ENCODE measurements at places on chromosomes 13 and 19.

DNA sequence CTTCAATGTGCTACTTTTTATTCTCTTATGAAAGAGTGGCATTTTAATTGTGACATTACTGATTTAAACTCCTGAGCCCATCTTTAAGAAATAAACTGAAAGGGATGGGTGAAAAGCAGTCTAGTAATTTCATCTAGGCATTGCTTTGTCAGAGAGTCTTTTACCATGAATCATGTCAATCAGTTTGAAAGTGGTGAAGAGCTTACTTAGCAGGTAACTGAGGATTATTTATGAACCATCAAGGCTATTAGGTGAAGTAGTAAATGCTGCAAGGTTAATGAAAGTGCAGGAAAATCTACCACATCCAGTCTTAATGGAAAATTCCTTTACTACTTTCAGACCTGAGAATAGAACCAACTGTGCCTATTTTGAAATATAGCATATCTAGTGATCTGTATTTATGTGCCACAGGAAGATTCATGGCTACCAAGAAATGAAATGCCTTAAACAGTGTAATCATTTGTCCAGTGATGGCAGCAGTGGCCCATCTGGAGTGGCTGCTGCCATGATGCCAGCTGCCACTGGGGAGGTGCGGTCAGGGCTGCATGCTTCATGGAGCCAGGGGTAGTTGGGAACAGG, 368.9 kb downstream of the SLITRK6 start:
- no peak for DNase-seq

GRCh38 chr13:27534108-27534980, 84.0 kb upstream of the MTIF3 start:
- DNase-seq = no peak

- no peak for DNase-seq
Observed at GRCh38 chr19:46714444-46715106, 2.3 kb downstream of the PRKD2 start.

- DNase-seq = no peak
Observed at GRCh38 chr13:24741016-24741662, 22.8 kb upstream of the RNF17 start.

DNA sequence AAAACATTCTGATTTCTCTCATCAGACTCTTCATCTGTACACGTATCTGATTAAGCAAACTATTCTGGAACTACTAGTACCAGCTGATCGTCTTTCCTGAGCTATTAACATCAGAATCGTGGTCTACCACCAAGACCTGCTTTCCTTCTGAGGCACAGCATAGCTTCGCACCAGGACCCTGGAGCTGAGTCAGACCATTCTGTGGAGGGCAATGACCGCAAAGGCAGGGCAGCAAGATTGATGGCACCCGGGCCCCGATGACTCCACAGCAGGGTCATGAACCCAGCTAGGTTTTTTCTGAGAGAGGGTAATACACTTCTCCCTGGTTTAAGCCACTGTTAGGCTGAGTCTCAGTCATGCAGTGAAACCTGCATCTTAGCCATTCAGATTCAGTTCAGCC, 158.7 kb upstream of the GPR12 start:
- no peak for DNase-seq

- no peak for DNase-seq
Observed at GRCh38 chr13:55361141-55361540, 1779.6 kb upstream of the PRR20A start.

DNA sequence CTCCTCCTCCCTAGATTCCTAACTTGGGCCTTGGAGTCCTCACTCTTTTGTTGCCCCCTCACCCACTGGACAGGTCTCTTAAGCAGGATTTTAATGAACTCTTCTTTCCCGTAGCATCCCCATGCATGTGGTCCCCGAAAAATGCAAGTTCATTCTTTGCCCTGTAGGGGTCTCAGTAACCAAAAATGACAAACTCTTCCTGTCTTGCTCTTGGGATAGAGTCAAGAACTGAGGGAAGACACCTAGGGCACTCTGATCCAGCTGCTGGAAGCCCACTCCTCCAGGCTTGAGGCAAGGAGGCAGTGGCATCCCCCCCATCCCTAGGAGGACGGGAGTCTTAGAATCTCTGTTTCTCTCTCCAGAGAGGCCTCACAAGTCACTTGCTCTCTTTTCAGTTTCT, 987.0 kb downstream of the DIAPH3 start:
- no peak for DNase-seq

DNA sequence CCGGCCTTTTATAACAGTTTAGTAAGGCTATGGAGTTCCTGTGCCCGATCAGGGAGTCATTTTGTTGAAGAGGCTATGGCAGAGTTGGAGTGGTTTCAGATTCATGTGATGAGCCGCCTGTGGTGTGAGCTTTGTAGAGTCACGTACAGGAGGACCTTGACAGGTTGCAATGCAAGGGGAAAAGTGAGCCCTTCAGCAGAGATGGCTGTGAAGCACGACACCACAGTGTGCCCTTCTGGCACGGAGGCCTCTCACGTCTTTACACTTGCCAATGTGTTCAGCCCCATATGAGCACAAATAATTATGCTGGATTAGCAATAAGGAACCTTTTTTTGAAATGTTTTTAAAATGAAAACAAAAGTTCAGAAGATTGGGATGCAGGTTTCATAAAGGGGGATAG, 499.8 kb downstream of the LIG4 start:
- DNase-seq = no peak

DNA sequence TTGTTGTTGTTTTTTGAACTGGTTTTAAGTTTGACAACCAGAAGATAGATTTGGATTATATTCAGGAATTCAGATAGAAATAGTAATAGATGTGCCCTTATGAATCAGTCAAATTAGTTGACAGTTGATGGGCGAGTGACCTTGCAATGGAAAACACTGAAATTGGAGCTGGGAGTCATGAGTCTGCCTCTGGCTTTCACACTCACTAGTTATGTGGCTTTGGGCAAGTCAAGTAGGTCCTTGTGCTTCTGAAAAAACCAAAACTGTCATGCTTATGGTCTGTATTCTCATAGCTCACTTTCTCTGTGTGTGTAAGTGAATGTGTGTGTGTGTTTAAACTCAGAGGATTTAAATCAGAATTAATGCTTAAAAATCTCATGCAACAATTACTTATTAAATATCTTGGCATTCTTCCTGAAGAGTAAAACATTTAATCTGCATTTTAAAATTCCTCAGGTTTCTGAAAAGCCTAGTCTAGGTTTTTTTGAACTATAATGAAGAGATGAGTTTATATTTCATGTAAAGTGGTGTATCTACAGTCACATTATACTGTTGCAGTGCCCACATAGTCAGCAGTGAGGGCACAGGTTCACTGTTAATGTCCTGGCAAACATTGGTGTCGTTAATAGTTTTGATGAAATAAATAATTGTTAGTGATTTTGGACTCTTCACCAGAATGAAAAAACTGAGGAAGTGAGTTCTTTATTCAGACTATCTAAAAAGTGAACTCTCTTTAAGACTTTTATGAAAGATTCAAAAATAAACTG, 32.5 kb downstream of the UCHL3 start:
- DNase-seq = peak; percentile 38

- no peak for DNase-seq
Observed at GRCh38 chr13:44817131-44817671, 172.1 kb downstream of the NUFIP1 start.

DNA sequence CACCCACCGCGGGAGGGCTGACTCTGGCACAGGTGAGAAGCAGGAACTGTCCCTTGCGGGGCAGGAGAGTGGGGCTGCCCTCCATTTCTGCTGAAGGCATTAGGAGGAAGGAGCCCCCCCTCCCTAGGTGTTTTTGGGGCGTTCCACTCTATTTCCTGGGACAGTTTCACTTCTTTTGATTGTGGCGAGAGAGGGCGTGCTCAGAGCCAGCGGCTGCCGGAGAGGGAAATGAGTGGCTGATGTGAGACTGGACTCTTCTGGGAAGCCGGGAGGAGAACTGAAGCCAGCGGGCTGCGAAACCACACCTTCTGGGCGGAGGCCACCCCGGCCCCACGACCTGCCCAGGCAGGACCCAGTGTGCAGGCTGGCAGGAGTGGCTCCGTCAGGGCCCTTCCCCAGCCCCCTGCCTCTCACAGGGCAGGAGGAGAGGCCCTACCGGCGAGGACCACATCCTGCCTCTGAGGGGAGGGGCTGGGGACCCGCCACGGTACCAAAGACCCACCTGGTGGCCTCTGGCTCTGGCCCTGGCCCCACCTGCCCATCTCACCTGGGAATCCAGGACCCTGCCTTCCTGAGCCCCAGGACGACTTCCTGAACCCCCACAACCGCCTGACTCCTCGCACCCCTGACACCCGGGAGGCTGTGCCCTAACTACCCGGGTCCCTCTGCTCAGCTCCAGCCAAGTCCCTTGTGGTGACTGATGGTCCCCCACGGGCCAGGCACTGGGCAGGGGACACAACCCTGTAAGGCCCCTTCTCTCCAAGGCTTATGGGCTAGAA, 25.9 kb downstream of the MPND start:
- peak; percentile 50 for DNase-seq

Measured in right hindlimb (tissue), 1 donor.